SW480 (cell line): ENCODE measurements at places on chromosomes 16 and 17.

DNA sequence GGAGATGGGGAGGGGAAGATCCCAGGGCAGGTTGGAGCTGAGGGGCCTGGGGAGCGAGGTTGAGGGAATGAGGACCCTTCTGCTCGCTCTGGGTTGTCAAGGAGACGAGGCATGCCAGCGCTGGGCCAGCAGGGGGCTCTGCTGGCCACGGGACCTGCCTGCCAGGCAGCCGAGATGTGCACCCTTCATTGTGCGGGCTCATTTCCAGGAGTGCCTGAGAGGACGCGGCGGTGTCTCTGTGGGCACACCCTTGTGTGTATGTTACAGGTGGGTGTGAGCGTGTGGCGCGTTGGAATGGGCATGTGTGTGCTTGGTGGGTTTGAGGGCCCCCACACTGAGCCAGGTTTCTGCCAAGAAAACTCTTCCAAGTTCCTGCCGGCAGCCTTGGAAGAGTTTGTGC is 15.9 kb downstream of the ARHGAP23 start:
- DNase-seq: peak; percentile 67

DNA sequence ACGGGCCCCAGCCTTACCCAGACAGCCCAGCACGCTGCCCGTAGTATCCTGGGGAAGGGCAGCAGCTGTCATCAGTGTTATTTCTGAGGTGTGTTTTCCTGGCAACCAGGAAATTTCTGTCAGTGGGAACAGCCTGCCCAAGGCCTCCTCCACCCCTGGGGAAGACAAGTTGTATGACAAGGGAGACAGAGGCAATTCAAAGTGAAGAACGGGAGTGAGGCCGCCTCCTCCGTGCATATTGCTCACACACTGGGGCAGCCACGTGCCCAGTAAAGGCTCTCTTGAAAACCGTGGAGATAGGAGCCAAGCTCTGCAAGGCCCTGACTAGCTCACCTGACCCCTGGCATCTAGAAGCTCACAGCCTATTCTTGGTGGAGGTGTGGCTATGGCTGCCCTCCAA is 57.6 kb downstream of the RAI1 start:
- no peak for DNase-seq

DNA sequence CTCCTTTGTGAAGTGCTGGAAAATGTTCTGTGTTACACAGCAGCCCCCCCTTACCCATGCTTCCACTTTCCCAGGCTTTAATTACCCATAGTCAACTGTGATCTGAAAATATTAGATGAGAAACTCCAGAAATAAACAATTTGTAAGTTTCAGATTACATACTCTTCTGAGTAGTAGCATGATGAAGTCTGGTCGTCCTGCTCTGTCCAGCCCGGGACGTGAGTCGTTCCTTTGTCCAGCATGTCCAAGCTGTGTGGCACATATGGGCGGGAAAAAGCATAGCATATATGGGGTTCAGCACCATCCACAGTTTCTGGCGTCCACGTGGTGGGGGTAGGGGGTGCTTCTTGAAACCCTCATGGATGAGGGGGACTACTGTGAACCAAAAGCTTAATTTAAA is 83.5 kb downstream of the BANP start:
- DNase-seq: no peak

DNA sequence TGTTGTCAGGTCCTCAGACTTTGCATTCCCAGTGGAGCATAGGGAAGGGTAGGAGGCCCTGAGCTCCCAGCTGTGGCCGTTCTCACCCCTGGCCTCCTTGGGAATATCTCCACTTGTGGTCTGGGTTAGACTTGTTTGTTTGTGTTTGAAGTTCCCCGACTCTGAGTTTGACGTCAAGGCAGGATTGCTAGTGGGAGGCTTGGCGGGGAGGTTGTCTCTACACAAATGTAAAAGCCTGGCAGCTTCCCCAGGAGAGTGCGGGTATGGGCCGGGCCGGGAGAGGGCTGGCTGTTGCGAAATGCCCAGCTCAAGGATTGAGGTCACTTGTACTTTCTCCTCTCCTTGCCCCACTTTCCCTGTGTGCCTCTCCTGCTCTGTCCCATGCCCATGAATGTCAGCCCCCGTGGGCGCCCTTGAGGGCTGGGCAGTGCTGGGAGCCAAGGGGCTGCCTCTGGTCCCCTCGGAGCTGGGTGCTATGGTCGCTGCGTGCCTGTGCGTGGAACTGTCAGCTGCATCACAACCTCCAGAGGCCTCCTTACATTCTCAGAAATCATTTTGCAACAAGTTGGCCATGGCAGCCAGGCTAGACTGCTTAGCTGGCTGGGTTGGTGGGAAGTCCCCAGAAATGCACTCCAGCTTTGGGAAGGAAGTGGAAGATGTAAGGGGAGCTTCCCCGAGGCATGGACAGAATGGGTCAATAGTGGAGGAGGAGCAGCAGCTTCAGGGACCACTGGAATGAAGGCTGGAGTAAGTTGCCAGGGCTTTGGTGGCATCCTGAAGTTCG is 84.3 kb downstream of the KSR1 start:
- DNase-seq: no peak

GRCh38 chr17:29591146-29591736 is 1.7 kb upstream of the ANKRD13B start:
- DNase-seq: peak; percentile 76

GRCh38 chr17:57243171-57243622 is 13.1 kb upstream of the MSI2 start:
- peak; percentile 67 for DNase-seq

GRCh38 chr16:56872863-56873391 is 7.9 kb downstream of the SLC12A3 start:
- no peak for DNase-seq

GRCh38 chr17:17107891-17108431 is 65.7 kb downstream of the MPRIP start:
- DNase-seq: no peak

DNA sequence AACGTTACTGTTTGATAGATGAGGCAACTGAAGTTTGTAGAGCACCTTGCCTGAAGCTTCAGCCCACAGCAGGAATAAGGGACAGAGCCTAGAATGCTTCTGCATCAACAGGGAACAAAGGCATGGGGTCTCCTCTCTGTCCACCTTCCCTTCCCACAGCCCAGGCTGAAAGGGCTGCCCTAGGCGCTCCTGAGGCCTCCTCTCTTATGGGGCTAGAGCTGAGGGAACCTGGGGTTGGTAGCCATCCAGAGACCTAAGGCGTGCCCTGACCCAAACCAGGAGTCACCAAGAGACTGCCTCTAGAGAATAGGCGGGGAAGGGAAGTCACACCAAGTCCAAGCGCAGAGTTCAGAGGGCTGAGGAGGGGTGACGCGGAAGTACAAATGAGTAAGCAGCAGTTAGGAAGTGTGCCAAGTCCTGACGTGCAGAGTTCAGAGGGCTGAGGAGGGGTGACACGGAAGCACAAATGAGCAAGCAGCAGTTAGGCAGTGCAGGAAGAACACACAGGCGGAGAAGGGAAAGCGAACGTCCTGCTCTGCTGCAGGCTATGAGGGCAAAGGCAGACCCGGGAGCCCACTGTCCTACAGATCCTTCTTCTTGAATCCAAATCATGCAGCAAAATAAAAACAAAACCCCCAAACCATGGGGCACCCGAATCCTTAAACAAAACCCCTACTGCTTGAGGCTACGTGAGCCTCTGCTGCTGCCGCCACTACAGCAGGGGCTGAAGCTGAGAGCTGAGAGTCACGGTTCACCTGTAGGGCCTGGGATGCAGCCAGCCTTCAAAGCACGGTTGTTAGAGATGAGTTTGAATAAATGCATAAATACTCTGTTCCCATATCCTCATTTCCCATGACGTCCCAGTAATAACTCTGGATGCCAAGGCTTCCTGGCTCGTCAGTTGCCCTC is 2.7 kb upstream of the SPG7 start:
- peak; percentile 71 for DNase-seq

GRCh38 chr16:83409347-83409746 is 398.4 kb upstream of the HSBP1 start:
- DNase-seq: no peak

DNA sequence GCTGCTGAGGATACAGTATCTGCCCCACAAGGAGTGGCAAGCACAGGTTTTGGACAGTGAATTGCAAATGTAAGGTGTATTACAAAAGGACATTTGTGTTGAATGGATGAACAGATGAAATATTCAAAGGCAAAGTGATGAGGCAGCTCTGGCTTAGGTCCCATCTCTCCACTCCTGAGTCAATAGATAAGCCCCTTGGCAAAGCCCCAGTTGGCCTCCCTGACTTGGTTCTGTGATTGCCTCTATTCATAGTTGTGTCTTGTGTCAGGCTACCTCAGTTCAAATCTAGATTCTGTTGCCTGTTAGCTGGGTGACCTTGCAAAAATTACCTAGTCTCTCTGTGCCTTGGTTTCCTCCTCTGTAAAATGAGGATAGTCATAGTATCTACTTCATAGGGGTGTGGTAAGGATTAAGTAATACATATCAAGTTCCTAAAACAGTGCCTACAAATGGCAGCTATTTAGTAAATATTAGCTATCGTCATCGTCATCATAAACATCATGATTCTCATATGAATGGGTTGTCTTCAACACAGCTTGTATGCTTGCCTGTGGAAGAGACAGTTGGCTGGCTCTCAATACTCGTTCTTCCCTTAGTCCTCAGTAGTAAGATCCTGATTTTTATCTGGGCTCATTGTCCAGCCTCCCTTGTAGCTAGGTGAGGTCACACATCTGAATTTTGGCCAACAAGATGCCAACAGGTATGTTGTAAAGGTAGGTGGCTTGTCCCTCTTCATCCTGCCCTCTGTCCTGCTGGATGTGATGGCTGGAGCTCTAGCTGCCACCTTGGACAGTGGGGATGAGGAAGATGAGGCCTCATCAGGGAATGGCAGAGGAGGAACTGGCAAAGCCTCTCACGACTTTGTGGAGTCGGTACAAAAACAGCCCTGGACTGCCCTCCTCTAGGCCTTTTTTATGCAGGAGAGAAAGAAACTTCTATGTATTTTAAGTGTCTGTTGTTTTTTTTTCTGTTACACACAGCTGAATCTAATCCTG is 2.1 kb upstream of the MFAP4 start:
- no peak for DNase-seq

- peak; percentile 98 for DNase-seq
Observed at GRCh38 chr17:65359016-65359415, 202.4 kb downstream of the AXIN2 start.

DNA sequence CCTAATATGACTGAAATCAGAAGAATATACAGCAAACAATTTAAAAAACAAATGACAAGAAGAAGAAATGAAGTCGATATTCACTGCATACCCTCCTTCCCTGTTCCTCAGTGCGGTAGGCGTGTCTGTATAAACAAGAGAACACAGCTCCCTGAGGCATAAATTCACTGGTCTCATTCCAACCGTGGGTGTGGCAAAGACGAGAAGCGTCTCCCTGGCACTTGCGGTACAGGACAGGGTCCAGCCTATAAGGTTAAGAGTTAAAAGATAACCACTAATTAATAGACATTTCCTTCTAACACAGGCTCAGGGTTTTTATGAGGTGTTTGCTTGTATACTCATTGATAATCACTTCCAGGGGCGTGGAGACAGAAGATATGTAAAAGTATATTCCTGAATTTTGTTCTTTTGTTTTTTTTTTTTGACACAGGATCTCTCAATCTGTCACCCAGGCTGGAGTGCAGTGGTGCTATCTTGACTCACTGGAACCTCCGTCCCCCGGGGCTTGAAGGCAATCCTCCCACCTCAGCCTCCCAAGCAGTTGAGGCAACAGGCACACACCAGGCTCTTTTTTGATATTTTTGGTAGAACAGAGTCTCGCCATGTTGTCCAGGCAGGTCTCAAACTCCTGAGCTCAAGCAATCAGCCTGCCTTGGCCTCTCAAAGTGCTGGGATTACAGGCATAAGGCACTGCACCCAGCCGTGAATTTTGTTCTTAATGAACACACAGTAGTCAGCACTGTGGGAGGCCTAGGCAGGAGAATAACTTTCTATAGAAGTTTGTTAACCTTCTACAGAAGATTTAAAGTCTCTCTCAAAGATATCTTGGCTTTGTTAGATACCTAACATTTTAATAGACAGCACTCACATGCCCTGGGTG is 59.1 kb upstream of the CLEC18B start:
- DNase-seq: peak; percentile 63

DNA sequence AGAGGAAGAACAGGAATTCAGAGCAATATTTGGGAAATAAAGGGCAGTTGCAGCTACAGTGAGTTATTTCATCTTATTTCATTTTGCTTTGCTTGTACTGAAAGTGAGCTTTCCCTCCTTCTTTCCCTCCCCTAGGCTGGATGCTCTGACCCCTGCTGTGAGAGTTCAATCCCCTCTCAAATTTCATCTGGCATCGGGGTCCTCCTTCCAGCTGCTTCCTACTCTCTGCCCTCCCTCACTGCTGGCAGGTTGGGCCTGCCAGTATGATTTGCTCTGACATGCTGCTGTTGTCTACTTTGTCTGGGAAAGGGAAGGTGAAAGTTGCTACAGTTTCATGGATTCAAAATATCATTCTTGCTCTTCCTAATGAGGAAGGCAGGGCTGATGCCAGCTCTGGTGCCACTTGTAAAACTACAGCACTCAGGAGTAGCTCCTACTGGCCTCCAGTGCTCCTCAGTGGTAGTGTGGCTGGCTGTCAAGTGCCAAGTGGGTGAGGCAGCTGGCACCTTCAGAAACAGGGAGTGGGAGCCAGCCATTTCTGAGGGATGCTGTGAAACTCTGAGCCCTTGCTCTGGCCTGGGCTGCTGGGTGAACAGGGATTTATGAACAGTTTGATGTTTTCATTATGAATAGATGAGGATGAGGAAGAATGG is 408.6 kb downstream of the HAPSTR1 start:
- DNase-seq: no peak

DNA sequence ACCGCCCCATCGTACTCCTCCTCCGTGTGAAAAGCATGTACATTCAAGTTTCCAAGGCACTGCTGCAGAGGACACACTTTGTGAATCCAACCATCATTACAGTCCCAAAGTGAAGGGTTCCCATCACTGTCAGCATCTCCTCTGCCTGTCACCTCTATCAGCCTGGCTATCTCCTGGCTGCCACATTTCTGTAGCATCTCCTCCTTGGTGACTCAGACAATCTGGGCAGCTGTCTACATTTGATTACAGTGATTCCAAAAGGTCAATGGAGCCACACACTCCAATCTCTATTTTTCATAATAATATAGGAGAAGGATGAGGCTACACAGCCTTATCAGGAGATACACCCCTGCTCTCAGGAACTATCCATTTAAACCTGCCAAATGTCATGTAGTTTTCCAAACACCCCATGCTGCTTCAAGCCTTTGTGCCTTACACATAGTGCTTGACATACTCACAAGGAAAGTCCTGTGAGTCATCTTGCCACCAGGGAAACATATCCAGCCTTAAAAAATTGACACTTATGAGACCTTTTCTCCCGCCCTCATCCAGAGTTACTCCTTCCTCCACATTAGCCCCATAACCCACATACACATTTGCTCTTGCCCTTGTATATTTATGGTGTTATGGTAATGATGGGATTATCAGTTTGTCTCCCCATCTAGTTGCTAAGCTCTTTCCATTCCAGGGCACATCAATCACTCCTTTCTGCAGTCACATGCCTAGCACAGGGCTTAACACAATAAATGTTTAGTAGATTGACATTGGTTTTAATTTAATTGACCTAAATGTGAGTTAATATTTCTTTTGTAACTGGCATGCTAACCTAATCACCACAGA is 250.1 kb upstream of the CDH5 start:
- DNase-seq: no peak

DNA sequence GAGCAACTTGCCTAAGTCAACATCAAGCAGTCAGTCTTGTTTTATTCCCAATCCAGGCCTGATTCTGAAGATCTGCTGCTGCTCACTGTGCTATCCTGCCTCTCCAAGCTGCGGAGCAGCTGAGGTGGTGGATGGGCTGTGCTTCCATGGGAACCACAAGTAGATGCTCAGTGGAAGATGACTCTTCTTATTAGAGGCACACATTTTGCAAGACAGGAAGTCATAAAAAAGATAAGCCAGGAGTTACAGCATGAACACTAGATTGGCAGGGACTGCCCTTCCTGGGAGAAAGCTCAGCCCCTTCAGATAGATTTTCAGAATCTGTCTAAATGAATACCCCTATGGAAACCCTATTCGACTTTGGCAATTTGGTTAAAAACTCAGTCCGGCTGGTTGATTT is 143.1 kb downstream of the SHISA6 start:
- no peak for DNase-seq
